ENCODE measurements at places on chromosomes 1 and 21.

GRCh38 chr1:62439652-62440371 lies 3.0 kb downstream of the USP1 start:
- DNase-seq, result no peak

GRCh38 chr1:70504176-70504820 lies 93.2 kb downstream of the CTH start:
- DNase-seq, result no peak

DNA sequence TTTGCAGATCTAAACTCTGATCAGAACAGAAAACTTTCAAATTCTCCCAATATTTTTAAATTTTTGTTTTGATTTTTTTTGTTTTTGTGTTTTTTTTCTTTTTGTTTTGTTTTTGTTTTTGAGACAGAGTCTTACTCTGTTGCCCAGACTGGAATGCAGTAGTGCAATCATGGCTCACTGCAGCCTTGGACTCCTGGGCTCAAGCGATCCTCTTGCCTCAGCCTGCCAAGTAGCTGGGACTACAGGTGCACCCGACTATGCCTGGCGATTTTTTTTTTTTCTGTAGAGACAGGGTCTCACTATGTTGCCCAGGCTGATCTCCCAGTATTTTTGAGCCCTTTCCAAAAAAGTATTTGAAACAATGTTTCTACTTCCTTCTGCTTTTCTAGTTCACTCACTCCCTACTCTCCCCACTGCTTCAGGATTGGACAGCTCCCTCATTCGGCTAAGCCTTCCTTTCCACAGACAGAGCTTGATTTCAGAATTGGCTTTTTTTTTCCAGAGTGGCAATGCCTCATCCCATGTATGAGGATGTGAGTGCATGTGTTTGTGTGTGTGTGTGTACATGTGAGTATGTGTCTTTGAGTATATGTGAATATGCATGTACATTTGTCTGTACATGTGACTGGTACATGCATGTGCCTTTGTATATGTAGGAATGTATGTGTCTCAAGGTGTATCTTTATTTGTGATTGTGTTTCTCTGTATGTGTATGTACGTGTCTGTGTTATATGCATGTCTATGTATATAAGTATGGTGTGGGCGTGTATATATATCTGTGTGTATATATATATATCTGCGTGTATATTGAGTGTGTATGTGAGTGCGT lies 11.9 kb downstream of the LHX4 start:
- no peak for DNase-seq

DNA sequence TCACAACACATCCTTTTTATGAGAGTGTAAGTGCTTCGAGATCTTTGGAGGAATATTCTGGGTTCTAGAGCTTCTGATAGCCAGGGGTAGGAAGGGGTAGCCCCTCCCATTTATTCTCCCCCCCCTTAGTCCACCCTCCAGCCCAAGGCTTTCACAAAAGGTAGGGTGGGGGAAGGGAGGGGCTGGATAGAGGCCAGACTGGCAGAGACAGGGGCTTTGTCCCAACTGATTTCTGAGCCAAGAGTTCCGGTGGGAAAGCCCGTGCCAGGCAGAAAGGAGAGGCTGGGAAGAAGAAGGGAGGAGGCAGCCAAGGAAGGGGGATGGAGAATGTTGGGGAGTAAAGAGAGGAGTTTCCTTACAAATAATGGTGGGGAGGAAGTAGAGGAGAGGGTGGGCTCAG lies 3.1 kb downstream of the BCAN start:
- DNase-seq, result no peak

DNA sequence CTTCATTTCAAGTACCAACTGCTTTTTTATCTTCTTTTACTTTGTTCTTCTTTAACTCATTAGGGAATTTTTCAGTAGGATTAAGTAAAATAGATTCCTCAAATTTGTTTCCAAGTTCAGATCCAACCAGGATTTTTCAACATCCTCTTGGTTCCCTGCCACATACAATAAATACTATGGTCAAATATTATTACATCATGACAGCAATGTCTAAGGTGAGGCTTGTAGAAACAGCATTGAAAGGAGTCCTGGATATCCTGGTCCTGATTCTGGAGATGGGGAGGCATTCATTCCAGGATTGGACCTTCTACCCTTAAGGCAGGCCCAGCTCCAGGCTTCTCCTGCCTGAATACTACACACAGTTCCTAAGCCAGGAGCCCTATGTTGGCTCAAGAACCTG lies 80.2 kb upstream of the F3 start:
- no peak for DNase-seq

- DNase-seq, result no peak
Measured at GRCh38 chr1:13478692-13479091, 35.1 kb downstream of the LRRC38 start.

GRCh38 chr1:206512851-206513180 lies 5.5 kb downstream of the RASSF5 start:
- DNase-seq, result no peak

DNA sequence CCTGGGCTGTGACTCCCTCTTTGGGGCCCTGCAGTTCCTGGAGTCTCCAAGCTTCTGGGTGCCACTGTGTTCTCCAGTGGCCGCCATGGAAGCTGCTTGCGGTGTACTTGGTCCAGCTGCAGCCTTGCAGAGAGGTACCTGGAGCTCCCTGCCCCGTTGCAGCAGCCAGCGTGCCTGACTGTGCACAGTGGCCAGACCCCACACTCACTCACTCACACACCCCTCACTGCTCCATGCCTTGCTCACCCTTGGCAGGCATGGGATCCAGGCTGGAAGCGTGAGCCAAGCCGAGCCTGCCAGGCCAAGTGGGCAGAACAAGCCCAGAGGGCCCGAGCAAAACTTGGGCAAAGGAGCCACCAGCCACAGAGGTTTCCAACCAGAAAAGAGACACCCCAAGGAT lies 43.0 kb downstream of the MATN1 start:
- no peak for DNase-seq

- peak; percentile 69 for DNase-seq
Measured at GRCh38 chr1:24070821-24071393, 41.0 kb downstream of the MYOM3 start.

DNA sequence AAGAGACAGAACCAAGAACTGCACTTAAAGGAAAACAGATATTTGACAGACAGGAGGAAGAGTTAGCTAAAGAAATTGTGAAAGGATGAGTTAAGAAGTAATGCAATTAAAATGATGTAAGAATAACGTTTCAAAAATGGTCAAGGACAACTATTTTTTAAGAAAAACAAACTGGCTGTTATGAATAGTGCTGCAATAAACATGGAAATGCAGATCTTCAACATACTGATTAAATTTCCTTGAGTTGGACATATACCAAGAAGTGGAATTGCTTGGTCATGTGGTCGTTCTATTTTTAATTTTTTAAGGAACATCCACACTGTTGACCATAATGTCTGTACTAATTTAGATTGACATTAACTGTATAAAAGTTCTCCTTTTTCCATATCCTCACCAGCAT lies 23.1 kb upstream of the PHTF1 start:
- DNase-seq, result no peak

DNA sequence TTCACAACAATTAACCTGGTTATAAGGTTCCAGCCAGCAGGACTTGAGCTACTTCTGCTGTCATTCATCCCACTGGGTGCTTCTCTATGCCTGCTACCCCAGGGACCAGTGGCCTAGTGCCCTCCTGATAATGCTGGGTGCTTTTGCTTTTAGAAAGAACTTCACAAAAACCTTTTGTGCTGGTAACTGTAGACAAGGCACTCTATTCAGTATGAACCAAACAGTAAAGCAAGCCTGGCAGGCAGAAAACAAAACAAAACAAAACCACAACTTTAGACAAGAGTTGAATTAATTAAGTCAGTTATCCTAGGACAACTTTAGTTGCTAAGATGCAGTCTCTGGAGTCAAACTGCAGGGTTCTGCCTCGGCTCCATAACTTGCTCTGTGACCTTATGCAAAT lies 61.9 kb upstream of the ADGRL2 start:
- no peak for DNase-seq

GRCh38 chr1:76494807-76495206 lies 372.5 kb upstream of the ST6GALNAC5 start:
- no peak for DNase-seq

- peak; percentile 92 for DNase-seq
Measured at GRCh38 chr1:35192056-35192852, 691 bp downstream of the SFPQ start.

DNA sequence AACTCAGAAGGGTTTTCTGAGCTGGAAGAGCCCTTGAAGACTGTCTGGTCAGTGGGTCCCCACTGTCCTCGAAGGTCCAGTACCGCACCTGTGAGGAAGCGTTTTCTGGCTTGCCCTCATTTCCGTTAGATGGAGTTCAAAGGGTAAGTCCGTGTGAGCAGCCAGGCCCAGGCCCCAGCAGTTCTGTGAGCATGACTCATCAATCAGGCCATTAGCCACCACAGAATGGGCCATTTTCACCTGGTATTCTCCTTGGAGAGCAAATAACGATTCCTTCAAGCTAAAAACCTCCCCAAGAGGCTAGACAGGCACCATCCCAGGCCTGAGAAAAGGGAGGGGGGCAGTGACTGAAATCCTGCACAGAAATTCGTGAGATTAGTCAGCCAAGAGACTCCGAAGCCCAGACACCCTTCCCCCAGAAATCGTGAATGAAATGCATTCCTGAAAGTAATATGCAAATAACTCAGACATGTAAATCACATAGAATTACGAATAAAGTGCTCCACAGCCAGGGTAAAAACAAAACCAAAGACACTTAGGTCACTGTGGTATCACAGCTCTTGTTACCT lies 66.0 kb downstream of the BCAR3 start:
- no peak for DNase-seq

GRCh38 chr1:6899621-6900020 lies 114.4 kb downstream of the CAMTA1 start:
- DNase-seq, result no peak

GRCh38 chr1:198671136-198671535 lies 32.3 kb downstream of the PTPRC start:
- DNase-seq, result no peak

- DNase-seq, result no peak
Measured at GRCh38 chr1:58902830-58903513, 119.1 kb upstream of the JUN start.

- peak; percentile 55 for DNase-seq
Measured at GRCh38 chr1:192445839-192446489, 129.2 kb downstream of the RGS21 start.

DNA sequence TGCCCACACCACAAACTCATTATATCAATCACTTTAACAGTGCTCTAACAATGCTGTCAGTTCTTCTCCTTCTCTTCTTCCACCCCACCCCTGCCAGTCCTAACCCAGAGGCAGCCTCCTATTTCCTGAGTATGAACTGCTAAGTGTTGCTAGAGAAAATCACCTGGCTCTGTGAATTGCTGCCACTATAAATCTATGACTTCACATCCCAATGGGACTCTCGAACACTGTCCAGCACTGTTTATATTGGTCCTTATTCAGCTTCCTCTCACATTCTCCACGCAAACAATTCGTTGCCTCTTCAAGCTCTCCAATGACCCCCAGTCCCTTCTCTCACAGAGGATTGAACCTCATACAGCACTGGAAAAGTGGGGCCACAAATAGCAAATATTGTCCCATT lies 27.0 kb upstream of the USH2A start:
- DNase-seq, result no peak

GRCh38 chr1:17682400-17682799 lies 72.7 kb upstream of the ACTL8 start:
- no peak for DNase-seq

- no peak for DNase-seq
Measured at GRCh38 chr1:41492341-41492848, 7.9 kb upstream of the EDN2 start.

DNA sequence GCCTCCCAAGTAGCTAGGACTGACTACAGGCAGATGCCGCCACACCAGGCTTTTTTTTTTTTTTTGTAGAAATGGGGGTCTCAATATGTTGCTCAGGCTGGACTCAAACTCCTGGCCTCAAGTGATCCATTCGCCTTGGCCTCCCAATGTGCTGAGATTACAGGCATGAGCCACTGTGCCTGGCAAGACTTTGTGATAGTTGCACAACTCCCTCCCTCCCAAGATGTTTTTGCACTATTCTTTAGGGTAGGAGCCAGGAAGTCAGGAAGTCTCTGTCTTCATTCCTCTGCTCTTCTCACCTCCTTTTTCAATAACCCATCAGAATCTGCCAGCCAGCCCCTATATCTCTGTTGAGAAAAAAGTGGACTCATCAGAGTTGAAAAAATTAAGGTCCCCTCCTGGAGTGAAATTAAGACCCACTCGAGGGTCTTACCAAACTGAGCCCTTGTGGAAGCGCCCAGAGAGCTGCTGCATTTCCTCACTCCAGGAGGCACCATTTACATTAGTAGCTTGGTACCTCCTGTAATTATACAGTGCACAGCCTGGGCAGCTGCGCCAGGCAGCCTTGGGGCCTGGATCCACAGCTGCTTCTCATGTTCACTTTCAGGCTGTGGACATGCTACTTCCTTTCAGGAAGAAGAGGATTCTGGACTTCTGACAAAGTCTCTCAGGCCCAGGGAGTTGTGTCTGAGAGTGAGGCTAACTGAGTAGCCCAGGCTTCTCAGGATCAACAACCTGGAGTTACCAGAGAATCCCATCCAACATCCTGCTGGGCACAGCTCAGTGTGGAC lies 24.0 kb downstream of the TCEA3 start:
- no peak for DNase-seq

GRCh38 chr1:33709783-33710718 lies 153.8 kb upstream of the HMGB4 start:
- no peak for DNase-seq

- no peak for DNase-seq
Measured at GRCh38 chr1:33826311-33826710, 37.6 kb upstream of the HMGB4 start.

- no peak for DNase-seq
Measured at GRCh38 chr1:5596651-5597050, 395.6 kb downstream of the NPHP4 start.

DNA sequence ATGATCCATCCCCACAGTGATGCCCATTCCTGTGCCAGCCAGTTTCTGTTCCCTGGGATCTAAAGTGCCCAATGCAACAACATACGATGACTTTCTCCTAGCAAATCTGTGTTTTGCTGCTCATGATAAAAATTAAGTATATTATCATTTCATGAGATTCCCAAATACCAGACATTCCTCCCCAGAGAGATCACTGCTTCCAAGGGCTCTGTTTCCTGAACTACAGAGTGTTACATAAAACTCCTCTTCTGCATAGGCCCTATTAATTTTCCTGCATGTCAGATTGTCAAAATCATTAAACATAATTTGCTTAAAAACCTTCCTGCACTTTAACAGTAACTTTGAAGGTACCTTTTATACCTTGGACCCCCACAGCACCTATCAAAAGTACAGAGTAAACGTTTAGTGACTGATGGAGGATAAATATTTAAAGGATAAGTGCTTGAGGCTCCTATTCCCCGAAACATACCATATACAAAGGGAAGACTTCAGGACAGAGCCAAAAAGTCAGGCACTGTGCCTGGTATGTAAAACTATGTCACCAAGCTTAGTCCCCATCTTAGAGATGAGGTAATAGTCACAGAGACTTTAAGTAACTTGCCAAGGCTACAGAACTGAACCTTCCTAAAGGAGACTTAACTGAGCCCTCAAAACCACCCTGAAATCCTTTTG lies 50.2 kb downstream of the SLC25A24 start:
- no peak for DNase-seq

All from activated CD8-positive, alpha-beta memory T cell treated with anti-CD3 and anti-CD28 coated beads, Interleukin-2, amount 50 U/mL, for 4 hours (primary cell).